Hypothalamus (tissue), 51 donors: ENCODE measurements at places on chromosomes 2 and 18.

DNA sequence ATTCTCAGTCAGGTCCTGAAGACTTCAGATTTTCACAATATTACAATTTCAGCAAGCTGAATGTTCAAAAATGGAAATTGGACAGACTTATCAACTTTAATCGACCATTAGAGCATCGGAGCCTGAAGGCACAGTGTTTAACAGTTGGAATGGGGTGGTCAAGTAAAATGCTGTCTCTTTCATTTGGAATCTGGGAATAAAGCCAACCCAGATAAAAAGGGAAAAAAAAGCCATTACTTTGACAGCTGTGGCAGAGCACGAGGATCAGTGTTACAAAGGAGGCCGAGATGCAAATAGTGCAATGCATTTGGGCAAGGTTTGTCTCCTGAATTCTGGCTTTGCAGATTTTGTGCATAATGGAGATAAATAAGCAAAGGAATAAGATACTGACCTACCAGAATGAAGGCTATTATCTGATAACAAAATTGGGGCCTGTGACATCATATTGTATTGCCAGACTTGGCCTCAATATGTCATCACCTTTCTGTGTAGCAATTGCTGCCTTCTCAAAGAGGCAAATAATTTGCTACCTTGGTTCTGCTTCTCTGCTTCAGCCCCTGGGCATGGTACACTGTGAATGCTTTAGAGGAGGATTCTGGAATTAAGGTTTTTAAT, 277.5 kb upstream of the KLHL29 start:
- no peak for DNase-seq

- no peak for DNase-seq
These were observed 18.6 kb downstream of the ERMN start for GRCh38 chr2:157307021-157307420.

GRCh38 chr2:100968146-100969145, 33.6 kb upstream of the RPL31 start:
- DNase-seq, result no peak

DNA sequence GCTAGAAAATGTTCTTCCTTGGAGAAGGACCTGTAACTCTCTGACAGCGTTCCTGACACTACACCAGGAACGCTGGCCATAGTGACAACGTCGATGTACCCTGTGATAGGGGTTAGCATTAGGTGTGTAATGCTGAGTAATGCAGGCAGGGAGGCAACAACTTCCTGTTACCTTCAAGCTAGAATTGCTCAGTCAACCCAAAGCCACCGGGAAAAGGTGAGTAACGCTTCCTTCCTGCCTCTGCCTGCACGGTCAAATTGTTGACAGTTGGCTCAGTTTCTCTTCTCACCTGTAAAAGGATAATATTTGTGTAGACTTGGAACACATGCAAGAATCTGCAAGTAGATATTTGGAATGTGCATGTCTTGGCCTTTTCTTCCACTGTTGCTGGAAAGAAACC, 12.7 kb downstream of the FAM110C start:
- no peak for DNase-seq

- DNase-seq, result no peak
These were observed 18.0 kb downstream of the PTPN18 start for GRCh38 chr2:130373808-130374365.

- DNase-seq, result no peak
These were observed 477.8 kb downstream of the CDH2 start for GRCh38 chr18:27699137-27699536.

- no peak for DNase-seq
These were observed 31.9 kb upstream of the GPC1 start for GRCh38 chr2:240403396-240404104.

DNA sequence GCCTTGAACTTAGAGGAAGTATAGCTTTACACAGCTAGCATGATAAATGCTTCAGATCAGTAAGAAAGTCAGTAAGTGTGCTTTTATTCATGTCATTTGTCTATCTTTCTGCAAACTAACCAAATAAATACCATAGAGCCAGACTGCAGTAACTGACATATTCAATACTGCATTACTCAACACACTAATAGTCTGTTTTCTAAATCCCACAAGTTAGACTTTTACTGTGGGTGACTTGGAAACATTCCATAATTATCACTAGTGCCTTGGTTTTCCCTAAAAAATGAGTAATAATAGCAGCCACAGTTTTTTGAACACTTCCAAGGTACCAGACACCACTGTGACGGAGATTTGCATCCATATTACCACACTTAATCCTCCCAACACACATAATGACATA, 33.0 kb downstream of the ACVR1 start:
- no peak for DNase-seq

- no peak for DNase-seq
These were observed 75.8 kb upstream of the WIPF1 start for GRCh38 chr2:174673440-174673839.

DNA sequence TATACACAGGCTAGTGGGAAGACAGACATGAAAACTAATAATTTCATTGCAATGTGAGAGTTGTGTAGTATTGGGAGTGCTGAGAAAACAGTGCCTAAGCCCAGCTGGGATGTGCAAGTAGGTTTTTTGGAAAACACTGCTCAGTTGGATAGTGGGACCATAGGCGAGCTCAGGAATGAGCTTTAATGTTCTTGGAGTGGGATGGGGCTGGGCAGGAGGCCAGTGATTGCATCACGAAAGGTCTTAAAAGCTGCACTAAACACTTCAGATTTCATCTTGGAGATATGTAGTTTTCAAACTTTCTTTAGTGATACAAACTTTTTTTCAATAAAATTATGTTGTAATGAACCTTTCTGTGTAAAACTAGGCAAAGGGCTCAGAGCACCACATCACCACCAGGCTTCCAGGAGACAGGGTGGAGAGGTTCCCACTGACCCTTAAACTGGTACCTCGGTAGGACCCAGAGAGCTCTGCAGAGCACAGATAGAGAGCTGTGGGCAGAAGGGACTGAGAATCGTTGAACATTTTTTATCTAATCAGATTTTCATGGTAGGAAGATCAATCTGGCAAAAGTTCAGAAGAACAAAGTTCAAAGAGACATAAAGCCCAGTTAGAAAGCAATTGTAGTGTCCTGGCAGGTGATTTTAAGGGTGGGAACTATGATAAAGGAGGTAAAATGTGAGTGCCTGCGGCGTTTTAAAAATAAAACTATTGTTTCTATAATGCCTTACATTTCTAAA, 176.2 kb downstream of the TRABD2A start:
- DNase-seq, result no peak

- peak; percentile 5 for DNase-seq
These were observed at the start of gene OTX1 for GRCh38 chr2:63050334-63051041. Gene OTX1, plus strand, starts transcription at chr2:63050830. Its CDS starts 2,161 bp downstream, at chr2:63052991.

DNA sequence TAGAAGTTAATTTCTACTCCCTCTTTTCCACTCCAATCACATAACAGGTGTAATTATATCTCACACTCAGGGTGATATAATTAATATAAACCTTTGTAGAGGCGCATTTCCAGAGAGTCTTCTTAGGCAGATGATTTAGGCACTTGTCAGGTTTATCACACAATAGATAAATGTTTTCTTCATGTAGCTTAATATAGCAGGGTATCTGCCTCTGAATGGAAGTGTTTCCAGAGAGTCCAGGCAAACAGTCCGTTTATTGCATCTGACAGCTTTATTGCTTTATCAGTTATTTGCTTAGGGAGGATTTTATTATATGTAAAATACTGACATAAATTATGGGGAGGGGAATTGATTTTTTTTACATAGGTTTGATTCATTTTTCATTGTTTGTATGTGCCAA, 766.3 kb downstream of the SLC4A3 start:
- no peak for DNase-seq

- no peak for DNase-seq
These were observed 21.2 kb upstream of the LAPTM4A start for GRCh38 chr2:20072436-20073158.

DNA sequence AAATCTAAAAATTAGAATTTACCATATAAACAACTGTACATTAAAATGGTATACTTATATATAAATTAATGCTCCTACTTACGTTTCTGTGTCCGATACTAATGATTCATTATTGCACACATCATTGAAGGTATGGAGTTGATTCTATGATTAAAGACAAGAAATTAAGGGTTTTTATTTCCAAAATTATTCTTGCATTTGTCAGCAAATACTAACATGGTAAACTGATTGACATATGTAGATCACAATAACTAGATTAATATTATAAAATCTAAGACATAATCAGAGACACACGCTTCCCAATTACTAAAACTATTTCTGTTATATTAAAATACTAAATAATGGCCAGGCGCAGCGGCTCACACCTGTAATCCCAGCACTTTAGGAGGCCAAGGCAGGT, 92.6 kb downstream of the USP34 start:
- DNase-seq, result no peak

GRCh38 chr2:55014962-55015939, 35.0 kb downstream of the RTN4 start:
- no peak for DNase-seq

DNA sequence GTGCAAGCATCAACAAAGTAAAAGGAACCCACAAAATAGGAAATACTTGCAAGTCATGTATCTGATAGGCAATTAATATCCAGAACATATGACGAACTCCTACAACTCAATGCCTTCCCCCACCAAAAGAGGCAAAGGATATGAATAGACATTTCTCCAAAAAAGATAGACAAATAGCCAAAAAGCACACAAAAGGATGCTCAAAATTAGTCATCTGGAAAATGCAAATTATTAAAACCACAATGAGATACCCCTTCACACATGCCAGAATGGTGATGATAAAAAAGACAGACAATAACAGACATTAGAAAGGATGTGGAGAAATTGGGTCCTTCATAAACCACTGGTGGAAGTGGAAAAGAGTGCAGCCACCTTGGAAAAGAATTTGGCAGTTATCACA, 76.4 kb downstream of the RIF1 start:
- DNase-seq, result no peak

GRCh38 chr2:210445116-210445707, 31.3 kb downstream of the LANCL1 start:
- DNase-seq, result no peak

DNA sequence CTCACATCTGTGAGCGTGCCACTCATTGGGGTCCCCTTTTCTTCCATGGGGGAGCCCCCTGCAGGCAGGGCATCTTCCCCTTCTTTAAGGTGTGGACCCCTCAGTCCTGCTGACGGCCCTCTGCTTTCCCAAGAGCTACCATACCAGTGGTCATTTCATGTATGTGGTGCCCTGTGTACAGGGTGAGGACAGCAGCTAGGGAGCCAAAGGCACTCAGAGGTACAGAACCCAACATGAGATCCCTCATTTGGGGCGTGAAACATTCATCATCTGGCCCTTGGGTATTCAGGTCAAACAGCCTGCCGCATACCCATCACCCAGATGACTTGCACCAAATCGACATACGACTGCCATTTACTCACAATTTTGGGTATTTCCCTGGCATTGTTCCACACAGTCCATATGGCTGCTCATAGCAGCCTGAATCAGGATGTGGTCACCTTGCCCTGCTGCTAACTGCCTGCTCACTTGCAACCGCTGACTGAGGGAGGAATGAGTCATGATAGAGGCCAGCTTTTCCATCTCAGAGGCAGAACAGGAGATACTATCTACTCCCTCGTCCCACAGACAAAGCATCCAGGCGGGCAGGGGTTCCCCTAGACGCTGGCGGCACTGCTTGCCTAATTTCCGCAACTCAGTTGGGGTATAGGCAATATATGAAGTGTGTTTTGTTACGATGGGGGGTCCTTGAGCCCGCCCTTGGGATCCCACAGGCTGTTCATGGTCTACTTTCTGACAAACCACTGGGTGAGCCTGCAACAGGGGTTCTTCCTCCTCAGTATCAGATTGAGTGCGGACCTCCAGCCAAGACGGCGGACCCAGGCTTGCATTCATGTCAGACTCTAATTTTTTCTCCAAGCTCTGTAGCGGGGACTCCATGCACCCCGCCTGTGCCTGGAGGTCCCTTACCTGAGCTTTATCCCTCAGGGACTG, 228.6 kb downstream of the SATB2 start:
- DNase-seq, result no peak

DNA sequence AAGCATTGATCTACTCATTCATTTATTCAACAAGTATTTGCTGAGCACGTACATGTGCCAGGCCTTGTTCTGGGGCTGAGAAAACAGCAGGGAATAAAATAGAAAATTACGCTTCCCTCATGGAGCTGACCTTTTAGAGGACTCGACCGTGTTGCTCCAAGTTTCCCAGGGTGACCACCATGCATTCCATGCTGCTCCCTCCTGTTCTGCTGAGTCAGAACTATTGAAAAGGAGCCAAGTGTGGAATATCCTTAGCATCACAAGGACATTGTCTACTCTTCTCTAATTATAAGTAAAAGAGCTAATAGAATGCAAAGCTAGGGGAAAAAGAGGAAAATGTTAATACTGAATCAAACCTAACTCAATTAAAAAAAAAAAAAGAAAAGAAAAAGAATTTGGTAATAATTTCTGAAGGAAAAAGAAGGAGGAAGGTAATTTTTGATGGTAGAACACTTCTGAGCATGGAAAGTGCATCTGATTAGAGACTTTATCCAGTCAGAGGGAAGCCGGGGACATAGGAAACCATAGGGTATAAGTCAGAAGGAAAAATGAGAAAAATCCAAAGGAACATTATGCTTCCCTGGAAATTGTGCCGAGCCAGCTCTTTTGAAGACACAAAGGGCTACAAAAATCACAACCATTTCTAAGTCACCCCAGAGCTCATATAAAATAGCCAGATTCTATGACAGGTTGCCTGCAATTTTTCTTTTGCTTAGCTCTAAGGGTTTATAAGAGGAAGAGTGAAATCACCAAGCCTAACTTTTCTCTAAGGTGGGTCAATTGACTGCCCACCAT, 339.4 kb downstream of the RND3 start:
- no peak for DNase-seq

DNA sequence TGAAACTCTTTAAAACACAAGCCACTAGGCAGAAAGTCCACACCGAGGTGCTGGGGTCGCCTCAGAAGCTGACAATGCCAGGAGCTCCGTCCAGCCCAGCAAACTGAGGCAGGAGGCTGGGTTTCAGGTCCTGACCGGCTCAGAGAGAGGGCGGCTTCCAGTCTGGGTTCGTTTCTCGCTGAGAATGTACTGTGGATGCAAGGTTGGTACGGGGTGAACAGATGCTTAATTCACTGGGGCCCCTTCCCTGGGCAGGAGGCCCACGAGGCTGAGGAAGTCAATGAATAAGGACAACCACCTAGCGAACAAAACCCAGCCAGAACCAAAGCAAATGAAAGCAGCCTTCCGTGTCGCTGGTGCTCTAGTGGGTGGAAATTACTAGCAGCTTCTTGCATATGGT, 142.0 kb downstream of the RTP5 start:
- DNase-seq, result no peak

- DNase-seq, result no peak
These were observed 515.9 kb downstream of the SLC4A3 start for GRCh38 chr2:220143336-220143735.
